ENCODE measurements at places on chromosomes 12 and 14.

GRCh38 chr14:85587151-85587711 lies 57.3 kb downstream of the FLRT2 start:
- DNase-seq, result no peak

DNA sequence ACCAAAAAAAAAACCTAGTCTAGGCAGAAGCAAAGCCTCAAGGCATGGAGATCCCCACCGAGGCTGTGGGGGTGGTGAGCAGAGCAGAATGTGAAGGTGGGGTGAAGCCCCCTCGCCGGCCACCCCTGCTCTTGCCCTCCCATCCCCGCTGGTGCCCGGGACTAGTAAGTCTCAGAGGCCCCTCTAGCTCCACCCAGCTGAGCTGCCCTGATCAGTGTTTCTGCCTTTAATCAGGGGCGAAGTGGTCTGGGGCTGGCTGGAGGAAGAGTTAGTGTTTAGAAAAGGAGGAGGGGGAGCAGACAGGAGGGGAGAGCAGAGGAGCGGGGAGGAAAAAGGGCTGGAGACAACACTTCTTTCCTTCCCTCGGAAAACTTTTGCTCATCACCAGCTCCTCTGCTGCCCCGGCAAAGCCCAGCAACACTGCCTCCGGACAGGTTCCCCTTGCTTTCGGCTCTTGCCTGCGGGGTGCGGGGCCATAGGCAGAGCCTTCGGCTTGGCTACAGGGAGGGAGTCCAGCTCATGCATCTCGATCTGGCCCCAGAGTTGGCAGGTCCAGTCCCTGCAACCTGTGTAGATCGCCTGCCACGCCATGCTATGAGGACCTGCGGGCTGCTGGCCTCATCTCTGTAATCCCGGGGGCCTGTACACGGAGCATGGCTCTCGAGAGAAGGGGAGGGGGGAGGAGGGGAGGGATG lies 3.4 kb upstream of the DLK1 start:
- no peak for DNase-seq

DNA sequence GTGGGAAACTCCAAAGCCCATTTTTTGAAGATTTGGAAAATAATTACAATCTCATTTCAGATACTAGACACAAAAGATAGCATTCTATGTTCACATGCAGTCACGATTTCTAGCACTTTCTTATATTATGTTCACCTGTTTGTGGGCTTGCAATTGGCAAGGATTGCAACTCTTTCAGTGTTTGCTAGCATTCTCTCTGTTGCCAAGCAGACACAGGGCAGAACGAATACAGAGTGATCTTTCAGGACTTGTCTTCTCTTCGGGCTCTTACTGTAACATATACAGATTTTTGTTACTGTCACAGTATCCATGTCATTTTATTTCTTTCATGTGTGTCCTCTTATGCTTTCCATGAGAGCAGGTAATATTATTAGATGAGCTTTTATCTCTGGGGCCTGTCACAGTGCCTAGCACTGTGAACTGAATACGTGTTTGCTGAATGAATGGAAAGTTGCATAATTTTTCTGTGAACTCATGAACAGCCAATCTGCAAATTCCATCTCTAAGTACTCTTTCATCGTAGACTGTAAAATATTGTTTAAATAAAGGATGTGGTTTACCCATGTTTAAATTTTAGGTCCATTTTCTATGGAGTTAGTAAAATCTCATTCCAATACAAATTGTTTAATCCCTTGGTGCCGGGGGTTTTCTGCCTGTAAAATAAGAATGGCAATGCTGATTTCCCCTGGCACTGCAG lies 105.1 kb downstream of the BMP4 start:
- DNase-seq, result no peak

DNA sequence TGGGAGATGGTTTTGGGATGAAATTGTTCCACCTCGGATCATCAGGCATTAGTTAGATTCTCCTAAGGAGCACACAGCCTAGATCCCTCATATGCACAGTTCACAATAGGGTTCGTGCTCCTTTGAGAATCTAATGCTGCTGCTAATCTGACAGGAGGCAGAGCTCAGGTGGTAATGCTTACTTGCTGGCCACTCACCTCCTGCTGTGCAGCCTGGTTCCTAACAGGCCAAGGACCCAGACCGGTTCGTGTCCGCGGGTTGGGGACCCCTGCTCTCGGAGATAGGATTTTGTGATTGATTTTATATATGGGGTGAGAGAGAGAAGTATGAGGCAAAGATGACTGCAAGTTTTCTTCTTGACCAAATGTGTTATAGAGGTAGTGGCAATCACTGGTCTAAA lies 57.5 kb downstream of the CCDC91 start:
- DNase-seq, result no peak

- no peak for DNase-seq
Observed at GRCh38 chr14:61968207-61968606, 206.0 kb downstream of the SNAPC1 start.

GRCh38 chr14:89466944-89467343 lies 49.9 kb upstream of the FOXN3 start:
- DNase-seq, result no peak

- no peak for DNase-seq
Observed at GRCh38 chr12:31321186-31321896, 4.6 kb downstream of the SINHCAF start.

DNA sequence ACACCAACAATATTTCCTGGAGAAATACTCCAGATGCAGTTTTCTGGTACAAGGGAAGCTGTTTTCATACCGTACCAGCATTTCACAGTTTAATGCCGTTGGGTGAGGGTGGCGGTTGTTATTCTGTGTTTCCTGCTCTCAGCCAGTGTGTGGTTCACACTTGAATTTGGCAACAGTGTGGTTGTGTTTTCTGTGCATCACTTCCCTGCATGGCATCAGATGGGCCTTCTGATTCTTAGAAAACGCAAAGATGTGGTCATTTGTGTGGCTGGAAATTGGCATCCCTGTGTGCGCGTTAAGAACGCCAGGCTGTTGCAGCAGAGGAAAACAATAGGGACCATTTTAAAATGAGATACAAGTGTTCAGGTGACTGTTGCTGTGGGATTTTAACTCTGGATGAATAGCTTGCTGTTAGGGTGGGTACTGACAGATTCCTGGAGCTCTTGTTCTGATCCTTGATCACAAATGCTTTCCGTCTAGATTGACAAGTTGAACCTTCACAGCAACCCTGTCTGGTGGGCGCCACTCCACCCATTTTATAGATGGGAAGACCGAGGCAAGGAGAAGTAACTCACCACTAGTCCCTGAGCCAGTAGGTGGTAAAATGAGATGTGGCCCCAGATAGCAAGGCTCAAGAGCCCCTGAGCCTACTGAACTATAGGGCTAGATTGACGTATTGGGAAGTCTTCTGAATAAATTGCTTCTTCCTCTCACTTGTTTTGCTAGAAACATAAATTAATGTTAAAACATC lies 231.2 kb downstream of the CHST11 start:
- DNase-seq, result no peak

Measured in NCI-H2029 (cell line).